Epithelial cell of proximal tubule (primary cell): ENCODE measurements at places on chromosomes 5 and 9.
A peak's percentile ranks its signal among the peaks of the same experiment; 100 is the strongest.

GRCh38 chr5:13250464-13251291 is 693.8 kb downstream of the DNAH5 start:
- DNase-seq = peak; percentile 31

GRCh38 chr9:19431361-19432171 is 22.8 kb downstream of the ACER2 start:
- no peak for DNase-seq

GRCh38 chr5:138655530-138656190 is 80.5 kb upstream of the HSPA9 start:
- DNase-seq = no peak

DNA sequence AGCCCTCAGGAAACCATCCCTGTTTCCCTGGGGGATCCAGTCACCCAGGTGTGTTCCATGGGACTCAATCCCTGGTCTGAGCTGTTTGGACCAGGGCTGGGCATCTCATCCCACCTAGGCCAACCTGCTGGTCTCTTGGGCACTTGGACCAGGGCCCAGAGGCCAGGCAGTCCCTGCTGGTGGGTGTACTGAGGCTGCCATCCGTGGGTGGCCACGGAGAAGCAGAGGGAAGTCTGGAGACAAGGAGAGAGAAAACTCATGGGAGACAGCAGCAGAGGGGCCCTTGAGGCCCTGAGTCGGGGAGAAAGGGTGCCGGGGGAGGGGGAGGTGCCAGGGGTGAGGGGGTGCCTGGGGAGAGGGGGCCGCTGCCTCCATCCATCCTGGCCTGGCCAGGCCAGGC is 247.8 kb downstream of the PBX3 start:
- DNase-seq = no peak

DNA sequence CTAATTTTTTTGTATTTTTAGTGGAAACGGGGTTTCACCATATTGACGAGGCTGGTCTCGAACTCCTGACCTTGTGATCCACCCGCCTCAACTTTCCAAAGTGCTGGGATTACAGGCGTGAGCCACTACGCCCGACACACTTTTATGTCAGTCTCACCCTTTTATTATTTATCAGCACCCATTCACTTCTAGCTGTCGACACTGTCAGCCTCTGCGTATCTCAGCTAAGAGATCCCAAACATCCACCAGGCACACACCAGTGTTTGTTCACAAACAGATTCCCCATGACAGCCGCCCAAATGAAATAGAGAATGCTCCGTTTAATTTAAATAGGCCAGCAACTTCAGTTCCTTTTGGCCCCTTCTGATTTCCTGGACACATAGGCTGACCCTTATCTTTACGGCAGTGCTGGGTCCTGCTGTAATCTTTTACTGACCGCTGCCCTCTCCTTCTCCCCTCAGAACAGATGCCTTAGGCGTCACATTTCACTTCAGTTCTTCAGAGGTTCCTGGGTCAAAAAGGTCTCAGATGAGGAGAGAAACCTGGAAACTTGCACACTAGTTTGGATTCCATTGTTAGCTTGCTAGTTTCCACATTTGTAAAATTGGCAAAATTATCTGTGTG is 43.1 kb upstream of the CKMT2 start:
- no peak for DNase-seq

DNA sequence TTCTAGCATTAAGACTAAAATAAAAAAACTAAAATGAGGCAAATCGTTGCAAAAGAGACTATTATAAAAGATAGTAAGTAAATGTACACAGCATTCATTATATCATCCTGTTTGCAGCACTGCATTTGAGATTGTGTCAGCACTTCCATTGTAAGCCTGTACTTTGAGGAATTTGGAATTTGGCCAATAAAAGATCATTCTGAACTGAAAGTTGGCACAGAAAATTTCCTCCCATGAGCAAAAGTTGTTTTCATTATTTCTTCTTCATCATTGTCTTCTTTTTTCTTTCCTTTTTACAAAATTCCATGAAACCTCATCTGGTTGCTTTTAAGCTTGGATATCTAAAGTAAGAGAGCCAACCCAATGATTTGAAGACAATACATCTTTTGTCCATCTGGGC is 199.3 kb upstream of the ADAMTSL1 start:
- no peak for DNase-seq

- DNase-seq = no peak
Observed at GRCh38 chr5:120552638-120553037, 88.5 kb downstream of the PRR16 start.

- no peak for DNase-seq
Observed at GRCh38 chr5:170211575-170212334, 21.0 kb upstream of the C5orf58 start.

DNA sequence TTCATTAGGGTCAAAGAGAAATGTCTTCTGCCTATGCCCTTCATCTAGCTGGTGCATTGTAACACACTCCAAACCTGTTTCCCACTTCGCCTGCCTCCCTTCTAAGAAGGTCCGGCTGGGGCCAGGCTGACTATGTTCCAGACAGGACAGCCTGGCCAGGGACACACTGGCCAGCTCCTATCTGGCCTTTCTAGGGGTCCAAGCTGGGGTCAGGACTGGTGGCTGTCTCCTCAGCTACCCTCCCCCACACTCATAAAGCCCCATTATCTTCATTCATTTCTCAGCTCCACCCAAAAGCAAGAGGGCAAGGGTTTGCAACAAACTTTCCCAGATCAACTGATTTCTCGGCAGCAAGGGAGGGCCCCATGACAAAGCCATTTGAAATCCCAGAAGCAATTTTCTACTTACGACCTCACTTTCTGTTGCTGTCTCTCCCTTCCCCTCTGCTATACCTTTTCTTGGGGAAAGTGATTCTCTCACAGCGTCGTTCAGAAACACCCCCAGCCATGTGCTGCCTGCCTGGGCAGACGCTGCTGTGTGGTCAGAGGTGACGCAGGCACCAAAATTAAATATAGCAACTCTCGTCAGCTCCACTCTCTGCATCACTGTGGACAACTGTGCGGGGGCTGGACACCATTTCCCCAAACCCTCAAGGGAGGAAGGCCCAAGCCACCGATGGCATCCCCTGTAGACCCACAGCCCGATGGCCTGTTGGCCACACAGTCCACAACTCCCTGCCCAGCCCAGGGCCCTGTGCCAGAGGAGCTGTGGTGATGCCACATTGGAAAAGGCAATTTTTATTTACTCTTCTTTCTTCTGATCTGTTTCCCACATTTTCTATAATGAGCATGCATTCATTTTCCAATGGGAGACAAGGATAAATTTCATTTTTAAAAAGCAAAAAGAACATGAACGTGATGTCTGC is 6.1 kb downstream of the IL13 start:
- no peak for DNase-seq

GRCh38 chr5:91494447-91494996 is 111.4 kb upstream of the ARRDC3 start:
- no peak for DNase-seq

DNA sequence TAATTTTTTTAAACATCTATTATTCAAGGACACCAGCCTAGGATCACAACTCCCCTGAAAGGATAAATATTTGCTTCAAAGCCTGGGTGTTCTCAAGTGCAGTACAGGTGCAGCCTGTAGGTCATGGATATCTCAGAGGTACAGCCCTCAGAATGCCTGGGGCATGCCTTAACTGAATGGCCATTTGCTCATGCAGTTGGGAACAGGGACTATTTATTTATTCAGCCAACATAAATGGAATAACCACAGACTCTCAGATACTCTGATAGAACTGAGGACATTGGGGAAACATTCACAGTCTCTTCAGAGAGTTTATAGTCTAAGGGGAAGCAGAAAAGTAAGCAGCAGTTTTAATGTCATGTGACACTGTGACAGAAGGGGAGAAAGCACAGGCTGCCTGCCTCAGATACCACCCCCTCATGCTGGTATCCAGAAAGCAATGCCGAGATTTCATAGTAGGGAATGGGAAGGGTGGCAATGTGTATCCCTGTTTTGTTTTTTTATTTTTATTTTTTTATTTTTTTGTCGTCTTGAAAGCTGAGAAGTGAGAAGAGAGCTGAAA is 112.6 kb downstream of the MACIR start:
- DNase-seq = no peak

GRCh38 chr5:66848749-66849641 is 252.8 kb downstream of the MAST4 start:
- DNase-seq = no peak

DNA sequence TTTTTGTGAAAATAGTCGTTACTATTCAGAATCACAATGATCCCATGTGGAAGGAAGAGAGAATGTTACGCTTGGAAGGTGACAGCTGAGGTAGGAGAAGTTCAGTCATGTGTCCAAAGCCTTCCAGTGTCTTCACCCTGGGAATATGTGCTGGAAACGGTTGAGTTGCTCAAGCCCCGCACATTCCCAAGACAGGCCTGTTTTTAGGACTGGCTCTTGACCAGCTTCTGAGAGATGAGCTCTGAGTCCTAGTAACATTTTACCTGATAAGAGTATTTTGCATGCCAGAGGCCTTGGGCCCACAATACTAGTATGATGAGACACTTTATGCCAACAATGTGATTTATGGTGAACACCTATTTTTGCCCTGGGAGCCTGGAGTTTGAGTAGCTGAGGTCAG is 101.7 kb downstream of the LMNB1 start:
- DNase-seq = no peak

DNA sequence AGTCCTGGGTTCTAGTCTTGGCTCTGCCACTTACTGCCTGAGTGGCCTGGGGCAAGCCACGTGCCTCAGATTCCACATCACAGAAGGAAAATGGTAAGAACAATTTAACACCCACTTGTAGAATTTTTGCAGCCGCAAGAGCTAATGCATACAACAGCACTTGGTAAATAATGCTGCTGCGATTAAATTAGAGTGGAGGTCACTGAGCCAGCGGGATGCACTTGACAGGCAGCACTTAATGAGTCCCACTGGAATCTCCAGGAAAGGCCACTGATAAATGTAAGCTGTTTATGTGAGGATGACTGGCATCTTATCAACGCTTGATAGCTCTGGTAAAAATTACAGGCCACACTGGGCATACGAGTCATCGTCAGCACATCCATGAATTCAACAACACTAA is 59.4 kb upstream of the UBTD2 start:
- no peak for DNase-seq

DNA sequence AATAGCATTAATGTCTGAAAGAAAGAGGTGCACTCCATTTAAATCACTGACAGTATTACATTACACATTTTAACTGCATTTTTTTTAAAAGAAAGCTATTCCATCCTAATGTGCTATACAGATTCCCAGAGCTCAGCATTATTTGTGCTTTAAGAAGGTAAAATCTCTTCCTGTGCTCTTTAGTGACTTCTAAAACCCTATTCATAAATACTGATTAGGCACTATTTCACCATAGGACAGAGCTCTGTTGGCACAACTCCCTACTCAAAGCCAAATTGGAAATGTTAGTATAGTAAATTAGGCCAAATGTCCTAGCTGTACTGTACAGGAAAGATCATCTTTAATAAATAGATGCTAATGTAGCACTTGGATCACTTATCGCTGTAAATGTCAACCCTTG is 262.5 kb downstream of the TUSC1 start:
- no peak for DNase-seq

GRCh38 chr9:74696520-74696919 is 191.2 kb downstream of the TRPM6 start:
- no peak for DNase-seq

GRCh38 chr9:127388037-127388855 is 8.7 kb upstream of the SLC2A8 start:
- DNase-seq = no peak

GRCh38 chr9:127166651-127167524 is 44.5 kb upstream of the ANGPTL2 start:
- peak; percentile 70 for DNase-seq

GRCh38 chr5:68502531-68502930 is 287.0 kb downstream of the PIK3R1 start:
- DNase-seq = no peak

- no peak for DNase-seq
Observed at GRCh38 chr9:1013021-1013420, 36.6 kb downstream of the DMRT3 start.

DNA sequence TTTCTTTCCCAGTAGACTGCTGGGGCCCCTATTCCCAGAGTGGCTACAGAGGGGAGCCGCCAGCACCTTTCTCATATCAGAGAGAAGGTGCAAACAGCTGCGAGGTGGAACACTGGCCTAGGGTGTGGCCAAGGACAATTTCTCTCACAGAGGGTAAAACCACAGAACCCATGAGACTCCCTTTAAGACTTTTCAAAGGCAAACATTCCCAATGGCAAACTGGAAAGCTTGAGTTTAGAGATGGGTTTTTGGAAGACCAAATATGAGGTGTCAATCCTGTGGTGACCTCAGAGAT is 335.1 kb upstream of the PIK3R1 start:
- no peak for DNase-seq

GRCh38 chr9:71549023-71549422 is 219.3 kb downstream of the CEMIP2 start:
- DNase-seq = no peak

GRCh38 chr5:168613996-168614395 is 34.8 kb upstream of the PANK3 start:
- DNase-seq = no peak

DNA sequence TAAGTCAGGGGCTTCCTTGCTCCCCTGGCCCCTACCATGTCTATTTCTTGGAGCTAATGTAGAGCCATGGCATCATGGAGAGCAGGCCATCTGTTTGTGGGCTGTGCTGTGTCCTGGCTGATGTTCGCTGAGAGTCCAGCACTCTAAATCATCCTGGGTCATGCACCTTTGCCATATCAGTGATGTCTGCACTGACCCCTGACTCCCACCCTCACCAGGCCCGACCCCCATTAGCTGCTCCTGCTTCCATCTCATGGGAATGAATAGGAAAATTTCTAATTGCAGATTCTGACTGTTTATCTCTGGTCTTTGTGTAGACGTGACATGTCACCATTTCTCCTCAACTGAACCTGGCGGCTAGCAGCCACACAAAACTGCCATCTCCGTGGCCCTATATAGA is 236.9 kb downstream of the NSG2 start:
- no peak for DNase-seq

DNA sequence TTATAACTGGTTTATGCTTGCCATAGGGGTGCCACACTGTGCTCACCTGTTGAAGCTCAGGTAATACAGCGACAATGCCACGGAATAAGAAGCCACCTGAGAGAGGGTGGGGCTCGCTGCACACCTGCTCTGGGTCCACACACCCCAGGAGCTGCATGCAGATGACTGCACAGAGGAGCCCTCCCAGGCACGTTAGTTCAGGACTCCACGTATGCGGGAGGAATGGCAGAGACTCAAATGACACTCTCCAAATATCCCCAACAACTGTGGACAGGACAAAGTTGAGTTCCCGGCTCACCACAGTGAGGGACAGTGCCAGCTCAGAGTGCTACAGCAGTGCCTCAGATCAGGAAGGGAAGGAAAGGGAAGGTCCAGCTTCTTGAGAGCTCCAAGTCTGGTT is 5.8 kb upstream of the FCN1 start:
- no peak for DNase-seq

DNA sequence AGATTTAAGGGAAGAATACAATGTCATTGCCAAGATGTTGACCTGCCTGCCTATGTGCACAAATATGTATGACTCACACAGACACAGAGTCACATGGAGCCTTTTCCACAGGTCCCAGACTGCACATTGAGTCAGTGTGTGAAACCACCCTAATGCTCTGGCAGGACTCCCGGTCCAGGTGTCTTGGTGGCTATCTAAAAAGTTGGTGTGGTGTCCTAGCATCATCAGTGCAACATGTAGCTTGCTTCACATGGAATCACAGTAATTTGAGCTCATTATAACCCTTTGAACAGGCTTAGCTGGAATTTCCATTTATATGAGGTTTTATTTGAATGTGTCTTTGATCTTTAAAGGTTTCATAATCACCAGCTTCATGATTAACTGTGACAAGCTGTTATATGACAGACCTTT is 10.7 kb downstream of the IFNA5 start:
- DNase-seq = peak; percentile 89
